ENCODE measurements at places on chromosomes 7 and 10.

DNA sequence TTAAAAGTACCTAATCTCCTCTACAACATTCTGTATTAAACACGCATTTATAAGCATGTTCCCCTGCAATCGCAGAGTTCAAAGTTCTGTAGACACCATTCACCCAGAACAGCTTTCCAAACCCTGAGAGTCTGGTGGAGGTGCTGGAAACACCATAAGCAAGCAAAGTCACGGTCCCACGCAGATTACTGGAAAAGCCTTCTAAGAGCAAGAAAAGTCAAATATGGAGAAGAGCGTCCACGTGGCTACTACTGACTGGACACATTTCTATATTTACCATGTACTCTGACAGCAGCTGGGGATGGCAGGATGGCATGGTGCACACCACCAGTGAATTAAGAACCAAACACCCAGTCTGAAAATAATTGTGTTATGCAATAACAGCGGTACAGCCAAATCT, 97.7 kb downstream of the PARD3 start:
- no peak for DNase-seq

DNA sequence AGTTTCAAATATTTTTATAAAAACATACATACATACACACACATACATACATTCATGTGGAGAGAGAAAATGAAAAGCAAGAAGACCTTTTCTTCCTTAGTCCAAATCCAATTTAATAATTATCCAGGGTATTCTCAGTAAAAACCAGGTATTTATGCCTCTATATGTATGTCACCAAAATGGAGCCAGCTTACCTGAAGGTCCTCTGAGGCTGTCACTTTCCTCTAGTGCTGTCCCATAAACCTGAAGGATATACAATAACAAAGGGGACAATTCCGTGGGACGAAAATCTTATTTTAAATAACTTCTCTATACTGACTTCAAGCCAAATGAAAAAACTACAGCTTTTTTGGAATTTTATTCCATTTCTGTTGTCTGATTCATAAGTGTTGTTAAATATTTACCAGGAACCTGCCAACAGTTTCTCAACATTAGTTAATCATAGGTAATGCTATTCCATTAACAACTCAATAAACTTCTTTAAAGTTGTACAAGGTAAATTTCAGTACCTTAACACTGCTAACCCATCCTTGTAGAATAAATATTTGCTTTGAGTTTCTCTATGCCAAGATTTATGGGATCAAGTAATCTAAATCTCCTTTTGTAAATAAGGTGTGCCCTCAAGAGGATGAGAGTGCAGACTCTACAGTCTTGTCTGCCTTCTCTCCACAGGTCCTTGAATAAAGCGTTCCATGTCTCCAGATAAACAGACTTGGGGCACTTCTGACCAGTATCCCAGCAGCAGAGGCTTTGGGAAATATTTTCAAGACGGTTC, 260.3 kb downstream of the AHR start:
- DNase-seq = peak; percentile 16

DNA sequence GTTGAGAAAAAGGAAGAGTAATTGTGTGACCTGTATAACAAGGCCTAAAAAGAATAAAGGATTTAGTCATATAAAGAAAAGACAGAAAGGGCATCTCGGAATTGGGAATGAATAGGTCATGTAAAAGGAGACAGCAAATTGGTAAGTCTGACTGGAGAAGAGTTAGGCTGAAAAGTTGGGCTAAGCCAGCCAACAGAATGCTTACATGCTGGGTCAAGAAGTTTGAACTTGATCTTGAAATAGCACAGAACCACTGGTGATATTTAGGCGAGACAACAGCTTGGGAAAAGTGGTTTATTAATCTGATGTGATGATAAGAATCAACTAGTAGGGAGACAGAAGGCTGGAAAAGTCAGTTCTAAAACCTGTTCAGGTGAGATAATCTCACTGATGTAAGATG, 4.8 kb downstream of the IDE start:
- DNase-seq = no peak

DNA sequence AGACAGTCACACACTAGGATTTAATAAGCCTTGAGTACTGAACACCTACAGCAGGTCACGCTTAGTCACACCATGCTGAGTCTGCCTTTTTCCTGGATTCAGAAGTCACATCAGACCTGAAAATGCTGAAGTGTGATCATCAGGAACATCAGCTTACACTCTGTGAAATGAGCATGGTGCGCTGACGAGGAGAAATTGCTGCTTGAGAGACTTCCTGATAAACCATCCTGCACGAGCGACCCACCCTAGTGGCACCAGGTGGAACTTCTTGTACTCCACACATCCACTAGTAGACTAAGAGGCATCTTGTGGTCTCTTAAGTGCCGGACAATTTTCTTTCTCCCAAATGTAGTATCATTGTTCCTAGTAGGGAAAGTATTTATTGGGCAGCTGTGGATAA, 51.8 kb upstream of the MRLN start:
- DNase-seq = no peak

- DNase-seq = no peak
Observed at GRCh38 chr7:95859429-95859828, 87.1 kb downstream of the DYNC1I1 start.

GRCh38 chr7:97446361-97446760, 285.5 kb upstream of the TAC1 start:
- no peak for DNase-seq

GRCh38 chr10:70441161-70441894, at the start of gene NODAL:
NODAL (minus strand) TSS chr10:70441681; CDS start chr10:70441667, 14 bp downstream.
- no peak for DNase-seq

- no peak for DNase-seq
Observed at GRCh38 chr10:33329178-33329577, 5.3 kb downstream of the NRP1 start.

DNA sequence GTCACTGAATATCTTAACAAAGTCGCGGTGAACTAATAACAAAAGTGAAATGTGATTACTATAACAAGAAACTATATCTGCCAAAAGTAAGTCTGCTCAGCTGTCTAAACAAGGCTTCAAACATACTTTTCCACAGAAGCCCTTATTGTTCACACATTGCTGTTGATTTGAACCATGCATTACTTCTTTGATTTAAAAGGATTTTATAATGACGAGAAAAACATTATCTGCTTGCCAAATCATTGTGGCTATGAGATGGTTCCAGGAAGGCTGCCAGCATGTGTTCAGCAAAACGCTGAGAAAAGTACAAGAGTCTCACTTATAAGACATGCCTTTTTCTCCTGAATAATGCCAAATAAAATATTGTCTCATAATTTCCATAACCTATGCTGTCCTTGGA, 24.4 kb downstream of the RNF133 start:
- peak; percentile 78 for DNase-seq

DNA sequence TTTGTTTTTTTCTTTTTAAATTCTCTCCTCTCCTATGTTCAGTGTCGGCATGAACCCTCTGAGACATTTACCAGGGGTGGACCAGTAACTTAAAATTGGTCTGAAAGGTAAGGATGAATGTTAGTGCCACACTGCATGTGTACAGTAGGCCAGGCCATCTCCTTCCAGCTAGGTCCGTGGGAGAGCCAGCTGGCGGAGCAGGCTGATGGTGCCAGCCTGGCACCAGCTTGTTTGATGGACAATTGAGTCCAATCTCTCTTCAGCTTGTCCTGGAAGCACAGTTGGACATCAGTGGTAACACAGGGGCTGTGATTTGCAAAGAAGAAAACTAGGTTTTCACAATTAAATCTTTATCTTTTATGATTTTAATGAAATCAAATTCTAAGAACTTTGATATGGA, 136.5 kb downstream of the CNNM2 start:
- DNase-seq = no peak

GRCh38 chr10:51269821-51270220, 195.5 kb downstream of the PRKG1 start:
- DNase-seq = no peak

- DNase-seq = peak; percentile 70
Observed at GRCh38 chr7:5177060-5177459, 13.0 kb upstream of the WIPI2 start.

GRCh38 chr7:47782022-47782421, 166.2 kb downstream of the PKD1L1 start:
- DNase-seq = peak; percentile 44

DNA sequence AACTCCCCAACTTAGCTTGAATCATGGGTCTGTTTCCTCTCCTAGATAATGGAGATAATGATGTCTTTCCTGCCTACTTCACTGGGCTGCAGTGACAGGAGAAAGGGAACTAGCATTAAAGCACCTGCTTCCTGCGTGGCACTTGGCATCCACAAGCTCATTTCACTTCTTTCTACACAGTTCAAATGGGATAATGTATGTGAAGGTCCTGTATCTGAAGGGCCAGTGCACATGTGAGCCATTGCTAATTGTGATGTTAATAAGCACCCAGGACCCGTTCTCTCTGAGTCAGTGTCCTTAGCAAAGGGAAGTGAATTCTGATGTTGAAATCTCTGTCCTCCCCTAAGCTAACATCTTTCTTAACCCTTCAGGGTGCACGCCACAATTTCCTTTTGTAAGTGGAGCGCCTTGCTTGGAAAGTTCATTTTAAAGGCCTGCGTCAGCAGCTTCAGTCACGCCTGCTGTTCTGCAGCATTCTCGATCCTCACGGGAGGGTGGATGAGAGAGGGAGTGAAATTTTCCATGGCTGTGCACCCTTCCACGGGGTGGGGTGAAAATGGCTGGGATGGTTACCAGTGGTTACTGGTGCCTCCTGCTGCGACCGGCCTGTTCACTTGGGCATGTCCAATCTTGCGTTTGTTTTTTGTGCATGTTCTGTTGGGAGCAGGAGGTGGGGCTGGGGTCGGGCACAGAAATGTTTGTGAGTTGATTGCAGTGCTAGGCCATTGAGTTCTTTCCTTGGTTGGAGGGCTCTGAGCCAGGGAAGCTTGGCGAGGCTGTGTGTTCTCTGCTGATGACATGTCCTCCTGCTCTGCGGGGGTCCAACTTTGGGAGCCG, 59.2 kb downstream of the HK1 start:
- peak; percentile 89 for DNase-seq

GRCh38 chr7:130927062-130927461, 193.1 kb upstream of the KLF14 start:
- DNase-seq = no peak

- peak; percentile 45 for DNase-seq
Observed at GRCh38 chr10:93160829-93161228, 87.1 kb downstream of the CYP26A1 start.

DNA sequence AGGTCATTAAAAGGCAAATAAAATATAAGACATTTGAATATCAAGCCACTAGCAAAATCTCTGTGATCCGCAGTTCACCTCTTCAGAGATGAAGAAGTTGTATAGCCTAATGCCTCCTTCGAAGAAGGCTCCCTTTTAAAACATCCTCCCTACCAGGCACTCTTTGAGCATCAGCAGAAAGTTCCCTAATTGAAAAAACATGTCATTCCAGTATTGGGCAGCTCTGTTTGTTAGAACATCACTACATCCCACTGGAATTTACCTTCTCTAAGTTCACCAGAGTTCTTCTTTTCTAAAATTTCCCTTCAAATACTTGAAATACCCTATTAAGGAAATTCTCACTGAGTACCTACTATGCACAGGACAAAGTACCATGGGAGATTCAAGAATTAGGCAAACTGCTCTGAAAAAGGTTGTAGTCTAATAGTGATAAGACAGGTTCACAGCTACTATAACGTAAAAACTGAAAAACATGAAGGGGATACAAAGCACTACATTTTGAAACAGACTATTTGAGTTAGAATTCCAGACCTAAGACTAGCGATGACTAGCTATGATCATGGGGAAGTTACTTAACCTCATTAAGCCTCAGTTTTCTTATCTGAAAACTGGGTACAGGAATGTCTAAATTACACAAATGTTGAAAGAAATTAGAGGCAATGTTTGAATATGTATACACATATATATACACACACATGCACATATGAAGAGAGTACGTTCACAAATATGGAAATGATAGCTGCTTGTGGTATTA, 128.7 kb downstream of the ELAPOR2 start:
- no peak for DNase-seq

DNA sequence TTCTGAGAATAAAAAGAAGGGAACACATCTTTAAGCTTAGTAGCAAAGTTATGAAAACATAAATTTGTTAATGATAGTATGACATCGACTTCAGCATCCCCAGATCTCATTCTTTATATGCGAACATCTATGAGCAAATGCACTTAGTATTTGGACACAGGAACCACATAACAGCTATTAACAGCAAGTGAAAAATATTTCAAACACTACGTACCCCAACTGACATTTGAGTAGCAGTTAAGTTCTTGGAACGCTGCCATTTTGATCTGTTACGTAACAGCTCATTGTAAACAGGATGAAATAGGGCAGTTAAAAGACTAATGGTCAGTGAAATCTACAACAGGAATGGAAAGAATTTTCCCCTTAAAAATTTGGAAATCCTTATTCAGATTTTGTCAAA, 428.9 kb downstream of the TNS3 start:
- DNase-seq = peak; percentile 90

- DNase-seq = no peak
Observed at GRCh38 chr7:129010075-129010474, 44.8 kb downstream of the TNPO3 start.

GRCh38 chr7:24756545-24757352, 515 bp downstream of the GSDME start:
- peak; percentile 56 for DNase-seq

DNA sequence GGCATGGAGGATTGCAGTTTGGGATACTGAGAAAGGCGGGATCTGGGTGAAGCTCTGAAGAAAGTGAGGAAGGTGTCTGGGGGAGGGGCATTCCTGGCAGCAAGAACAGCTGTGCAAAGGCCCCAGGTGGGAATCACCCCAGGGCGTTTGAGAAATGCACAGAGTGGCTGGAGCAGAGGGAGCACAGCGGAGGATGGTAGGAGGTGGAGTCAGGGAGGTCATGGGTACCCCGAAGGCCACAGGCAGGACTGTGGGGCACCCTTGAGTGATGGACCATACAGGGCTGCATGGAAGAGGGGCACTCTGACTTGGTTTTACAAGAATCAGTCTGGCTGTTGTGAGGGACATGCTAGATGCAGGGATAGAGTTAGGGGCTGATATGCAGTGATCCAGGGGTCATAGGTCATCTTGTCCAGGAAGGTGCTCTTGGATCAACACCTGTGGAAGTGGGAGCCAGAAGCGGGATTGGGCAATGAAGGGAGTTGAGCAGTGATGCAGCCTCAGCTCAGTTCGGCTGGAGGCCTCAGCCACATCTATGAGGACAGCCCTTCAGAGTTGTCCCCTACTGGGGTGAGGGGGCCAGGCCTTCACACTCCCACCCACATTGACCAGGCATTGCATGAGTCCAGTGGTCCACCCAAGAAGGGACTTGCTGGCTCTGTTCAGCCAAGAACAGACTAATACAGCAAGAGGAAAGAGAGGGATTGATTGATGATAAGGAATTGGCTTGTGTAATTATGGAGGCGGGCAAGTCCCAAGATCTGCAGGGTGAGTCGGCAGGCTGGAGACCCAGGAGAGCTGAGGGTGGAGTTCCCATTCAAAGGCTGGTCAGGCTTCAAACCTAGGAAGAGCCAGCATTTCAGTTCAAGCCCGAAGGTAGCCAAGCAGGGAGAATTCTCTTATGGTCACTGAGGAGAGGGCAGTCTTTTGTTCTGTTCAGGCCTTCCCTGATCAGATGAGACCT, 48.7 kb downstream of the TSPAN15 start:
- DNase-seq = no peak

Data from fibroblast of gingiva (primary cell).